Activated CD4-positive, alpha-beta T cell treated with anti-CD3 and anti-CD28 coated beads, Interleukin-2, amount 50 U/mL, for 24 hours (primary cell): ENCODE measurements at places on chromosomes 13 and 19.

DNA sequence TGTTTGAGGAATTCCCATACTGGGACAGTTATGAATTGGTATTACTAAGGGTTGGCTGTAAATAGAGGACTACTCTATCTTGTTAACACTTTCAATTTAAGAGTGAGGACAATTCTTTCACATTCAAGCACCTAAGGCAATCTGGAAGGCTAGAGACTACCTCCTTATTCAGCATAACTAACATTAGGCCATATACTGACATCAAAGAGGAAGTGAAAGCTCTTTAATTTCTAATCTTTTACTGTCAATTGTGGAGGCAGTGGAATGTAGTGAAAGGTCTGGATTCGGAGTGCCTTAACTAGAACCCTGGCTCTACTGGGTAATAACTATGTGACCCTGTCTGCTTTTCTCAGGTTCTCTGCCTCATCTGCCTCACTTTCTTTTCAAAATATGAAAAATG, 134.0 kb downstream of the UFM1 start:
- DNase-seq, result no peak

GRCh38 chr13:51846756-51847155, 1.8 kb upstream of the TMEM272 start:
- no peak for DNase-seq

GRCh38 chr19:13958043-13958442, 5.7 kb downstream of the DCAF15 start:
- DNase-seq, result no peak

GRCh38 chr19:50909240-50910070, 1.7 kb downstream of the KLK4 start:
- DNase-seq, result no peak

GRCh38 chr19:17946965-17947784, 14.4 kb downstream of the CCDC124 start:
- no peak for DNase-seq

DNA sequence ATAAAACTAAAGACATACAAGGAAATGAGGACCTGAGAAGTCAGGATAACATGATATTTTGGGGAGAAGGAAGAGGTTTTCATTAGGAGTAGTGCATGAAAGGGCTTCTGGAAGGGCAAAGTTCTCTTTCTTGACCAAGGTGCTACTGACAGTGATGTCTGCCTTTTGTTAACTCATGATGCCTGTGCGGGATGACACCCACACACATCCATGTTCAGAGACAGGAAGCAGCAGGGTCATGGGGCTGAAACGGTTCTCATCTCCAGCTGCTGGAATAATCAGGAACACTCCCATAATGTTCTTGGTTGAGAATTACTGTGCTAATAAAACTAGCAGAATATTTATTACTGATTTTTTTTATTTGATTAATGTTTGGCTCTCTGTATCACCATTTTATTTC, 29.1 kb downstream of the KCNC3 start:
- DNase-seq, result no peak

DNA sequence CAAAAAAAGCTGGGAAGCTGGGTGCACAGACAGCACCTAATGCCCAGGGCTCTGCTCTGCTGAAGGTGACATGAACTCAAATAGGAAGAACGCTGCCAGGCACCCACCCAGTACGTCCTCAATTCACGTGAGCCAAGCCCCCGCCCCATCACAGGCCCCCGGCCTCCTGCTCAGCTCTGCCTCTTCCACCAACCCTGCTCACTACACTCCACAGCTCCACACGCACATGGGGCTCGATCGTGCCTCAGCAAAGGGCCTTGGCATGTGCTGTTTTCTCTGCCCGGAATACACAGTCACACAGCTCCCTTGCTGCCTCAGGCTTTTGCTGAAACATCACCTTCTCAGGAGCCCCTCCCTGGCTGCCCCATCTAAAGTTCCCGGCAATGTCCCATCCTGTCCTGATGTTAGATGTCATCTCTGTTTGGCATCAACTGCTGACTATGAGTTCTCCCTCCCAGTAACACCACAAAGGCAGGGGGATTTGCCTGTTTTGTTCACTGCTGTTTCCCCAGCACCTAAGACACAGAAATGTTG, 2.3 kb downstream of the ATP13A1 start:
- no peak for DNase-seq
